ENCODE measurements at places on chromosomes 1 and 21.

DNA sequence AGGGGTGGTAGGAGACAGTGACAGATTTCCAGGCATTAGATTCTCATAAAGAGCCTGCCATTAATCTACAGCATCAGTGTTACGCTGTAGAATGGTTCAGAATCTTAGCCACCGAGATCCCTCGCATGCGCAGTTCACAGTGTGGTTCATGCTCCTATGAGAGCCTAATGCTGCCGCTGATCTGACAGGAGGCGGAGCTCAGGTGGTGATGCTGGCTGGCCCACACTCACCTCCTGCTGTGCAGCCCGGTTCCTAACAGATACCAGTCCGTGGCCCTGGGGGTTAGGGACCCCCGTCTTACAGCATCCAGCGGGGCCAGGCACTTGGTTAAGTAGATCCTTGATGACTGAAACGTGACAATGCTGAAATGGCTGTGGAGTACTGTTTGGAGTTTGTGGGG is 163.6 kb upstream of the C1orf21 start:
- DNase-seq, result no peak

DNA sequence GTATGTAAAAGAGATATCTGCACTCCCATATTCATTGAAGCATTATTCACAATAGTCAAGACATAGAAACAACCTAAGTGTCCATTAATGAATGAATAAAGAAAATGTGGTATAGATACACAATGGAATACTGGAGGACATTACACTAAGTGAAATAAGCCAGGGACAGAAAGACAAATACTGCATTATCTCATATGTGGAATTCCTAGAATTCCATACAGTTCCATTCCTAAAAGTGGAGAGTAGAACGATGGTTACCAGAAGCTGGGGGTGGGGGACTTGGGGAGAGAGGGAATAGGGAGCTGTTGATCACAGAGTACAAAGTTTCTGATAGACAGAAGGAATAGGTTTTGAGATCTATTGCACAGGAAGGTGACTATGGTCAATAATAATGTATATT is 7.4 kb downstream of the TMED5 start:
- no peak for DNase-seq

GRCh38 chr1:84073266-84073665 is 70.8 kb upstream of the PRKACB start:
- DNase-seq, result no peak

DNA sequence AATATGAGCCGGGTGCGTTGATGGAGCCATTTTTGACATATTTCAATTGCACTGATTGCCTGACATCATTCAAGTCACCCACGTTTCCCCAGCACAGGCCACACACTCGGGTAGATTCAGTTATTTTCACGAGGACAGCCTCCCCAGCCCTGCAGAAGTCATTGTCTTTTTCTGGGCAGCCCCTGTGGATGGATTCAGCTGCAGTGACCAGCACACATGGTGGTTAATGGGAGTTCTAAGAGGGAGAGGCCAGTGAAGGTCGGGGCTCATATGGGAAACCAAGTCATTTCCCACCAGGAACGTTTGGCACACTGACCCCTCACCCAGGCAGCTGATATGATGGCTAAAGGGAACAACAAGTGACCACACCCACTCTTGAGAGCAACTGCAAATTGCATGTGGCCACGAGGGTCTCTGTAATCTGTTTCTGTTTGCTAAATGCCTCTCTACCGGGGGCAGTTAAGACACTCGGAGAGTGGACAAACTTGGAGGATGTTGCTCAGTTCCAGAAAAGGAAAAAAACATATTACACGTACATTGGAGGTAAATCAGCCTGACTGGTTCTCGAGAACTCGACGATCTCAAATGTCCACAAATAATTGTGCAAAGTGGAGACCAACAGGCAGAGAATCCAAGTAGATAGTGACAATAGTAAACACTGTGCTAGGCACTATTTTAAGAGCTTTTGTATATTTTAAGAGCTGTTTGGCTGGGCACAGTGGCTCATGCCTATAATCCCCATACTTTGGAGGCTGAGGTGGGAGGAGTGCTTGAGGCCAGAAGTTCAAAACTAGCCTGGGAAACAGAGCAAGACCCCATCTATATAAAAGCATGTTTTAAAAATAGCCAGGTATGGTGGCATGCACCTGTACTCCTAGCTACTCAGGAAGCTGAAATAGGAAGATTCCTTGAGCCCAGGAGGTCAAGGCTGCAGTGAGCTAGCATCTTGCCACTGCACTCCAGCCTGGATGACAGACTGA is 167.2 kb upstream of the IRF2BP2 start:
- no peak for DNase-seq

DNA sequence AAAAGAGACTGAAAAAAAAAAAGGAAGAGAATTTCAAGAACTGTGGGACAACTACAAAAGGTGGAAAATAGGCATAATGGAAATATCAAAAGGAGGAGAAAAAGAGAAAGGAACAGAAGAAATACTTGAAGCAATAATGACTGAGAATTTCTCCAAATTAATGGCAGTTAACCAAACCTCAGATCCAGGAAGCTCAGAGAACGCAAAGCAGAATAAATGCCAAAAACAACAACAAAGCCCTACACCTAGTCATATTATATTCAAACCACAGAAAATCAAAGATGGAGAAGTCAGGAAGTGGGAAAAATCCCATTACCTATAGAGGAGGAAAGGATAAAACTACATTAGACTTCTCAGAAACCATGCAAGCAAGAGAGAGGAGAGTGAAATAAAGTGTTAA is 20.7 kb upstream of the AHCYL1 start:
- DNase-seq, result no peak

GRCh38 chr1:221845650-221846371 is 103.9 kb upstream of the DUSP10 start:
- no peak for DNase-seq

- DNase-seq, result no peak
Measured at GRCh38 chr1:246527402-246528088, 20.5 kb upstream of the SMYD3 start.

DNA sequence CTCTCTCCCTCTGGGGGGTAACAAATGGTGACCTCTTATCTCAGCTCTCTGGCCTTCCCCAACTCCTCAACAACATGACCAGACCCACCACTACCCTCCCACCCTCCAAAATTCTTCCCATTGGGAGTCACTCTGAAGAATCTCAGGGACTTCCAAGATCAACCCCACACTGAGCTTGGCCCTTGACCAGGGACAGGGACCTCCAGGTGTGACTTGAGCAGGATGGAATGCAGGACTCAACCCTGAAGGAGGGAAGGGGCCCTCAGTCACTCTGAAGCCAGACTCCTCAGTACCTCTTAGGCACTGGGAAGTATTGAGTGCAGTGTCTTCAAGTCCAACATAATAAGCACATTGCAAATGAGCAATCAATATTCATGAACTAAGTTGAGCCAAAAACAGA is 1.9 kb downstream of the CASQ1 start:
- no peak for DNase-seq

DNA sequence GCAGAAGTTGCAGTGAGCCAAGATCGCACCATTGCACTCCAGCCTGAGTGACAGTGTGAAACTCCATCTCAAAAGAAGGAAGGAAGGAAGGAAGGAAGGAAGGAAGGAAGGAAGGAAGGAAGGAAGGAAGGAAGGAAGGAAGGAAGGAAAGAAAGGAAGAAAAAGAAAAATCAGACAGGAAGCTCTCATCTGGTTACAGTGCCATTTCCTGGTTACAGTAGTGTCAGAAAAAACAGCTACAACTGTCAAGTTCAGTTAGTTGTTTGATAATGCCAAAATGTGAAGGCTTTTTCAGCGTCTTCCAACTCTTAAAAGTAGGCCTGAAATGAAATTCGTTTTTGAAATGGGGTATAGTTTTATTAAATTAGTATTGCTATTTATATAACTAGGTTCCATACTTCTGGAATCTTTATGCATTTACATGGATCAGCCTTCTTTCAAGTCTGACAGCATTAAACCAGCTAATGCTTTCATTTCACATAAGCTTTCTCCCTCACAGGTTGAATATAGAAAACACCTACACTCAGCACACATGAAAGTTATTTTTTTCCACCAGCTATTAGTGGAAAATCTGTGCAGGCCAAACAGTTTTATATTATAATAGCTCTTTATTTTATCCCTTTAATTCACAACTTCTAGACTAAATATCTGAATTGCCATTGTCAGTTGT is 21.2 kb downstream of the PTPN22 start:
- DNase-seq, result no peak

DNA sequence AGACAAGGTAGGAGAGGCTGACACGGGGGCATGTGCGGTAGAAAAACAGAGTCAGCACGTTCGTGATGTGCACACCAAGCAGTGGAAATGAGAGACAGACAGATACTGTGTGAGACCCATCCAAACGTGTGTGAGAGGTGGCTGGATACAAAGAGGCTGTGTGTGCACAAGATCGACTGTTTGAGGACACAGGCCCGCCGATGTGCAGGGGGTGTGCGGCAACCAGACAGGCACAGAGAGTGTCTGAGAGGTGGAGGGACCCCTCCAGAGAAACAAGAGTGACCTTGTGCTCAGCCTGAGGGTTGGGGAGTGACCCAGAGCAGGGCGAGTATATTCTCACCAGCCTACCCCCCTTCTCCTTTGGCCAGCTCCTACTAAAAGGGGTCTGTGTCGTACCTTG is 97.8 kb upstream of the IPO9 start:
- no peak for DNase-seq

DNA sequence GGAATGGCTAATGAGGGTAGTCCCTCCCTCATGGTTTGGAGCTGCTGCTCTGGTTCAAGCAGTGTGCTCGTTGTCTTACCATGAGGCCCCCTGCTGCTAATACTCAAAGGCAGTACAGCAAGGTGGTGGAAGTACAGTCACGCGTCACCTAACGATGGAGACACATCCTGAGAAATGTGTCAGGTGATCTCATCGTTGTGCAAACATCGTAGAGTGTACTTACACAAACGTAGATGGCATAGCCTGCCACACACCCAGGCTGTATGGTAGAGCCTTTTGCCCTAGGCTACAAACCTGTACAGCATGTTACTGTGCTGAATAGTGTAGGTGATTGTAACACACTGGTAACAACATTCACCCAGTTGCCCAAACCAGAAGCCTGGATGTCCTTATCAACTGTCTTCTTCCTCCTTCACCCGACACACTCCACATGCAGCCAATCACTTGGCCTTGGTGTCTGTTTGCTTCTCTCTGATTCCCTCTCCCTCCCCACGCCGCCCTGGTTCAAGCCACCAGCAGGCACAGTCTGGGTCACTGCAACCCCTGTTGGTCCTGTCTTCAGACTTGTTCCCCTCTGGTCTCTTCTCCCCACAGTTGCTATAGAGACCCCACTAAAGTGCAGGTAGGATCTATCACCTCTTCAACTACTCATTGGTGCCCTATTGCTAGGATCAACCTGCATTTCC is 6.0 kb upstream of the KCNA2 start:
- no peak for DNase-seq

DNA sequence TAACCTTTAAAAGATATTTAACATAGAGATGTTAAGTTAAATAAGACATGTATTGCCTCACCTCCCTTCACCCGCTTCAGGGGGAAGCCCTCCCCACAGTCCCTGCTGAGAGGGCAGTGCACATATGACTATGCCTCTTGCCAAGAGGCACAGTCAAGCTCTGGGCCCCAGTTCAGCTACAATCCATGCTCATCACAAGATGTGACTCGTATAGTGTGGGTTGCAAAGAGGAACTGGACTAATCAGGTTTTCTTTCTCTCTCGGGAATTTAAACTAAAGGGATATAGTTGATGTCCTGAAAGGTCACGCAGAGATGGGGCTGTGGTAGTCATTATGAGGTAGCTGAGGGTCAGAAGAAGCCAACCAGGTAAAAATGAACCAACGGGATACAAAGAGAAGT is 35.6 kb downstream of the LYST start:
- no peak for DNase-seq

DNA sequence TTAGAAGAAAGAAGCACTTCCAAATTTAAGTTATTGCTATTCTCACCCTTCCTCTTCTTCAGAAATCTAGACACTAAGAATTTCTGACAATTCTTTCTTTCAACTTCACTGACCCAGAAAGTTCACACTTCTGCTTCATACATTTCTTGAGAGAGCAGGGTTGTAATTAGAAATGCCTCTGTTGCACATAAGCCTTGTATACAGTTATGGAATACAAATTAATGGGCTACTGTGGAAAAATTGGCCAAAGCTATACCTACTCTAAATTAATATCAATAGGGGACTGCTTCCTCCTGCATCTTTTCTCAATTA is 1.5 kb downstream of the TNFSF18 start:
- DNase-seq, result no peak

DNA sequence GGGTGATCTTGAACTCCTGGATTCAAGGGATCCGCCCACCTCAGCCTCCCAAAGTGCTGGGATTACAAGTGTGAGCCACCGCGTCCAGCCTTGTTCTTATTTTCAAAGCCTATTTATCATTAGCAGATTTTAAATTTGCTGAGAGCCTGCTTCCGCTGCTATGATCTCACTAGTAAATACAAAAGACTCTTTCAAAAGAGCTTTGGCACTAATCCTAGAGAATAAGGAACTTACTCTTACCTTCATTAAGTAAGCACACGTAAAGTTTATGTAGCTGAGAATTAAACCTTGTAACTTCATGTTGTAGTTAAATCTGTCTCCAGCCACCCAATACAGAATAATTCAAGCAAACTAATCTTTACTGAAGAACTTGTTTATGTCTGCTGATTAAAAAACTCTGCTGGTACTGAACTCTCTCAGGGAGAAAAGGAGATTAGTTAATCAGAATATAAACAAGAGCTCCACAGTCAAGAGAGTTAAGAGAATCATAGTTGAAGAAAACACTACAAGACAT is 72.3 kb downstream of the RUSC1 start:
- no peak for DNase-seq

DNA sequence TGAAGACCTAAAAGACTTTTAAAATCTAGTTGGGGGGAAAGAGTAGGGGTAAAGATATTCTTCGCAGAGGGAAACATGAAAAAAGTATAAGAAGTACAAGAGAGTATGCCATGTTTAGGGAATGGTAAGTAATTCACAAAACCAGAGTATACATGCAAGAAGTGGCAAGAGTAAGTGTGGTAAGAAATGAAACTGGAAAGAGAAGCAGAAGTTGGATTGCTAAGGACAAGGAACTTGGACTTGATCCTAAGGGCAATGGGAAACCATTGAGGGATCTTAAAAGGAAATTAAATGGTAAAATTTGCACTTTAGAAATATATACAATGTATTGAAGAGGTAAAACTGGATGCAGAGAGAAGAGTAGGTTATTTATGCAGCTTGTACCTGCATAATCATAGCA is 9.2 kb upstream of the ZNF644 start:
- no peak for DNase-seq

GRCh38 chr1:79711001-79711431 is 704.5 kb upstream of the ADGRL4 start:
- no peak for DNase-seq

GRCh38 chr1:204975021-204975420 is 68.0 kb upstream of the CNTN2 start:
- DNase-seq, result no peak

Data from stimulated activated CD4-positive, alpha-beta T cell treated with anti-CD3 and anti-CD28 coated beads, Interleukin-1b, Interleukin-23, amount 100 ng/mL, for 4 hours (primary cell).